Skeletal muscle cell (primary cell): ENCODE measurements at places on chromosomes 11 and 22.

DNA sequence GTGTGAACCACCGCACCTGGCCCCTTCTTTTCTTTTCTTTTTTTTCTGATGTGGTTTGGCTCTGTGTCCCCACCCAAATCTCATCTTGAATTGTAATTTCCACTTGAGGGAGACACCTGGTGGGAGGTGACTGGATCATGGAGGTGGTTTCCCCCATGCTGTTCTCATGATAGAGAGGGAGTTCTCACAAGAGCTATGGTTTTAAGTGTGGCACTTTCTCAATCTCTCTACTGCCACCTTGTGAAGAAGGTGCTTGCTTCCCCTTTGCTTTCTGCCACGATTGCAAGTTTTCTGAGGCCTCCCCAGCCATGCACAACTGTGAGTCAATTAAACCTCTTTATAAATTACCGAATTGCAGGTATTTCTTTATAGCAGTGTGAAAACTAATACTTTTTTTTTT is 4.9 kb upstream of the TCN2 start:
- no peak for DNase-seq

- no peak for DNase-seq
Observed at GRCh38 chr22:43273902-43274484, 69.2 kb downstream of the SCUBE1 start.

DNA sequence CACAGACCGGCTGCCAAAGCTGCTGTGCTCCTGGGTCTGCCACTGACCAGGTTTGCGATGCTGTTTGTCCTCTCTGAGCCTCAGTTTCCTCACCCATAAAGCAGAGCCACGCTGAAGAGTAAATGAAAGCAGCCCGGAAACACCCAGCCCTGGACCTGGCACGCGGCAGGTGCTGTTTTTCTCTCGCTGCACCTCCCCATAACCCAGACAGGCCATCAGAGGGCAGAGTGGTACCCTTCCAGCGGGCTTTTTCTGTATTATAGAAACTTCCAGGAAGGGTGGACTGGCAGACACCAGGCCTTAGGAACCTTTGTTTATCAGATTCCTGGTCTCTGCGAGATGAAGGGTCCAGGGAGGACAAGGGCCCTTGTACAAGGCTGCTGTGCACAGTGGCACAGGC is 17.9 kb upstream of the FGF19 start:
- DNase-seq: no peak

- DNase-seq: no peak
Observed at GRCh38 chr11:29564486-29564885, 452.3 kb downstream of the KCNA4 start.

GRCh38 chr22:20418211-20418788 is 19.3 kb downstream of the SCARF2 start:
- DNase-seq: peak; percentile 31

GRCh38 chr11:133950874-133951326 is 5.9 kb downstream of the IGSF9B start:
- no peak for DNase-seq

GRCh38 chr22:30728826-30729225 is 34.2 kb downstream of the OSBP2 start:
- DNase-seq: no peak

GRCh38 chr11:64148226-64148916 is 17.5 kb downstream of the MACROD1 start:
- peak; percentile 17 for DNase-seq

- DNase-seq: no peak
Observed at GRCh38 chr11:60164550-60165075, 18.3 kb downstream of the MS4A6A start.

DNA sequence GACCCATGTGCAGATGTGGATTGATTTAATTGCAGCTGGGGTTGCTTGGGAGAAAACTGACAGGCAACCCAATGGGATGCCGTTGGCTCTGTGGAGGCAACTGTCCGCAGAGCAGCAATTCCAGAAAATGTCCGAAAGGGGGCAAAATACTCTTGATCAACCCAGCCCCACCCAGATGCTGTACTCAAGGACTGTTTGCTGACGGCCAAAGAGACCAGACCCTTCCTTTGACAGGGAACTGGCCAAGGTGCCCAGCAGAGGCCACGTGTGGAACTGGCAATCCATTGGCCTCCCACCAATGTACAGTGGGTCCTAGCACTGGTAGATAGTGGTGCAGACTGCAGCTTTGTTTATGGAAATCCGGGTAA is 29.7 kb upstream of the KCNA4 start:
- no peak for DNase-seq

GRCh38 chr11:46504817-46505613 is 88.8 kb downstream of the AMBRA1 start:
- DNase-seq: no peak

DNA sequence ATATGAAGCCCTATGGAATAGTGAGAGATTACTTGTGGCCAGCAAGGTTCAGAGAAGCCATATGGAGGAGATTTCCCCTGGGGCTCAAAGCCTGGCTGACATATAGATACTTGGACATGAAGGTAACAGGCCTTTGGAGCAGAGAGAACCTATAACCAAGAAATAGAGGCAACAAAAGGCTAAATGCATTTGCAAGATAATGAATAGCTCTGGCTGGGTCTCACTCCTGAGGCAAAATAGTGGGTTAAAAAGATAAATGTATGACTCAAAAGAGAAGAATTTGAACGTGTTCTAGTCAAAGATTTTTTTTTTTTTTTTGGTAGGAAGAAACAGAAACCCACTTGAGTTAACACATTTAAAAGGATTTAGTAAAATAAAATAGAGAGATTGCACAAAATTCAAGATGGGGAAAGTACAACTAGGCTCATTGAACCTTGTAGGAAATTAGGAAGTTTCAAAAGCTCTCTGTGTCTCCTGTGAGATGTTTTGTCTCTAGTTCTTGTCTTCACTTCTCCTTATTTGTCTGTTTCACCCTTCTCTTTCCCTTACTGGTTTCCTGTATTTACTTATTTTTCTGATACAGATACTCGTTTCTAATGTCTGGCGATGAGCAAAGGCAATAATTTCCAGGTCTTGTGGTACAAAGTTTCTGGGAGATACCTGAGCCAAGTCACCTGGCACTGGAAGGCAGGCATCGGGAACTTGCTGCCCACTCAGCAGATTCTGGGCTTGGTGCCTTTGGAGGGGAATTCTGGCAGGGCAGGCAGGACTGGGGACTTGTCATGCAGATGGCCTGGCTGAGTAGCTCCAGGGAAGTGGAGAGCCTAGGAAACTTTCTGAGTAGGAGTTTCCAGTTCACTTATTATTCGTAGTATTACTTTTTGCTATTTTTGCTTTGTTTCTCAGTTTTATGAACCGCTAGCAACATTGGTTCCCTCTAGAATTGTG is 49.2 kb upstream of the SESN3 start:
- DNase-seq: no peak

DNA sequence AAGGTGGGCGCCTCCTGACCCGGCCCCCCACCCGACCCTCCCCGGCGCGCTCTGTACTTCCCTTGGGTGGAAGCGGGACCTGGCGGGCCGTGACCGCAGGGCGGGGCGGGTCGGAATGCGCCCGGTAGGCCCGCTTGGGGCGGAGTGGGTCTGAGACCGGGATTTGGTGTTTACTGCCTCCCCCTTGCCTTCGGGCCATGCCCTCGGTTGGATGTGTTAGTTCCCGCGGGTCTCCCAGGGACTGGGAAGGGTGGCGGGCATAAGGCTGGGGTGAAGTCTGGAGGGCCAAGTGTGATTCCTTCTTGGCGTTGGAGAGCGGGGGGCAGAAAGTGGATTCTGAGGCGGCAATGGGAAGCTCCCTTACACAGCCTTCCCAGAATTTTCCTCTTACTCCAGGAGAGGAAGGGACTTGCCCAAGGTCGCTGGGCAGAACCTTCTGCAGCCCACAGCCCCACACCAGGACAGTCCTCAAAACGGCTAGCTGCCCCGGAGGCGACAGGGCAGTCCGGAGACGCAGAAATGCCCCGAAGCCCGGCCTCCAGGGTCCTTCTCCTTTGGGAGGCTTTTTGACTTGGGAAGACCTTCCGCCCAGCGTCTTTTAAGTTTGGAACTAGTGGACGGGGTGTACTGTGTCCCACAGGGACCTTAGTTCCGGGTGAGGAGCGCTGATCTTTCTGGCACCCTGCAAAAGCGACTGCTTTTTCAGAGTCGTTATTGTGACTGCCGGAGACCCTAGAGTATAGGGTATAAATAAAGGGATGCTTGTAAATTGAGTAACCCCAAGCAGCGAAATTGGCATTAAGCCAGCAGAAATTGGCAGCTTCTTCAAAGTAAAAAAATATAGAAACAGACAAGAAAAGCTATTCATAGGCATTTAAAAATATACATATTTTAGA is 647 bp downstream of the SWAP70 start:
- no peak for DNase-seq

DNA sequence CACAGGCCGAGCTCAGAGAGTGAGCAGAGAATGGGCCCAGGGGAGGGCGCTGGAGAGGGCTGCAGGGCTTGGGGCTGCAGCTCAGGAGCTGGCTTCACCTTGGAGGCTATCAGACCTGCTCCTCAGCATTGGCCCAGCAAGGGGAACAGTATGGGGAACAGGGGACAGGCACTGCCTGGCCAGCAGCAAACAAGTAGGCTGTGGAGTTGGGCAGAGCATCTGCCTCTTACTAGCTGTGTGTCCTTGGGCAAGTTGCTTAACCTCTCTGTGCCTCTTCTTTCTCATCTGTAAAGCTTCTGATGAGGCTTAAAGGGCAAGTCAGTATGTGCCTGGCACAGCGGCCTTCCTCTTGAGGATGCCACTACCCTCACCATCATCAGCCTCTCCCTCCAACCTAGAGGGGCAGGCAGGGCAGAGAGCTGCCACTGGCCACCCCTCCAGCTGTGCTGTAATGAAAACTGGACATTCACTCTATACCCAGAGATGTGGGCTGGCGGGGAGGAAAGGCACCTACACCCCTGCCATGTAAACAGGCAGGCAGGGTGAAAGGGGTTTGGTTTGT is 7.5 kb upstream of the CDKN1C start:
- no peak for DNase-seq

DNA sequence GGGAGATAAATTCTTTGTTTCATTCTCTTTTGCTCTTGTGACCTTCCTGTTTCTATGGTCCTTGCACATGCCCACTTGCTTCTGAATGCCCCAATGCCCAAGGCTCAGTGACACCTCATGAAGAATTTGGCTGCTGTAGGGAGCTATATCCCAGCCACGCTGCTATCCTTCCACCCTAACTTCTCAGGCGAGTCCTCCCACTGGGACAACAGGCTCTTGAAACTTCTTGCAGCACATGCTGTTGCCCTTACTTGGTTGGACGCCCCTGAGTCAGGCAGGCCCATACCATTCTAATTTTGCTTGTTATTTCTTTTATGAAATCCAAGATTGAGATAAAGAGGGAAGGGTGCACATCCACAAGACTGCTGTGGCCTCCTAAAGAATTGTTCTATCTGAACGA is 57.6 kb upstream of the BLID start:
- no peak for DNase-seq

- DNase-seq: no peak
Observed at GRCh38 chr22:49951986-49952896, 8.3 kb upstream of the PIM3 start.

DNA sequence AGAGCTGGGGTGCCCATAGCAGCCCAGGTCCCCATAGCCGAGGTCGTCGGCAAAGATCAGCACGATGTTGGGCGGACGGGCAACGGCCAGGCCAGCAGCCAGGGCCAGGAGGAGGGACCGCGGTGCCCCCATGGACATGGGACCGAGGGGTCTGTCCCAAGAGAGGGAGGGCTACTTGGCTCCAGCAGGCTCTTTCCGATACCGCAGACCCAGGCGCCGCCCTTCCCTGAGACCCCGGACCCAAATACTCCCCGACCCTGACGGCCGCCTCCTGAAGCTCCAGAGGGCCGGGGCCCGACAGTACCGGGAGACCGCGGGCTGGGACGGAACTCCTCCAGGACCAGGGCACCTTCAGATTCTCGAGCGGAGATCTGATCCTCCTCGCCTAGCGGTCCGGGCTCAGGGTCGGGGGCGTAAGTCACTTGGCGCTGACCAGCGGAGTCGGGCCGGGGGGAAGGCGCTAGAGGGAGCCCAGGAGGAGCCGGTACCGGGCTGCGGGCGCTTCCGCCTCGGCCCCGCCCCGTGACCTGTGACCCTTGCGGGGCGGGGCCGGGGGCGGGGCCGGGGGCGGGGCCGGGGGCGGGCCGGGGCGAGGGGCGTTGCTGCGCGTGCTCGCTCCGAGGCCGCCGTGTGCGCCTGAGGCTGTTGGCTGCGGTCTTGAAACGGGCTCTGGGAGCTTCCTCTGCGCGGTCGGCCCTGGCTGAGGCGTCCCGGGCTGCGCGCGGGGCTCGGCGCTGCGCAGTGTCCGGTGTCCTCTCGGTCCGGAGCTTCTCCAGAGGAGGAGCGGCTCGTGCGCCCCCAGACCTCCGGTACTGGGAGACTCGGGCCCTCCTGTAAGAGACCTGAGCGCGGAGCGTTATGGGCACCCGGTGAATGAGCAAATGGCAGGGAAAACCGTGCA is at the start of gene ARSA:
TSS of gene ARSA (minus strand) at position 511 of the 901 bp plus-strand sequence. CDS start at position 138, 373 bp downstream.
- peak; percentile 40 for DNase-seq

GRCh38 chr11:65872586-65873317 is at the start of gene EFEMP2:
TSS of gene EFEMP2 (minus strand) at chr11:65872800. CDS start at chr11:65872354, 446 bp downstream.
- no peak for DNase-seq

DNA sequence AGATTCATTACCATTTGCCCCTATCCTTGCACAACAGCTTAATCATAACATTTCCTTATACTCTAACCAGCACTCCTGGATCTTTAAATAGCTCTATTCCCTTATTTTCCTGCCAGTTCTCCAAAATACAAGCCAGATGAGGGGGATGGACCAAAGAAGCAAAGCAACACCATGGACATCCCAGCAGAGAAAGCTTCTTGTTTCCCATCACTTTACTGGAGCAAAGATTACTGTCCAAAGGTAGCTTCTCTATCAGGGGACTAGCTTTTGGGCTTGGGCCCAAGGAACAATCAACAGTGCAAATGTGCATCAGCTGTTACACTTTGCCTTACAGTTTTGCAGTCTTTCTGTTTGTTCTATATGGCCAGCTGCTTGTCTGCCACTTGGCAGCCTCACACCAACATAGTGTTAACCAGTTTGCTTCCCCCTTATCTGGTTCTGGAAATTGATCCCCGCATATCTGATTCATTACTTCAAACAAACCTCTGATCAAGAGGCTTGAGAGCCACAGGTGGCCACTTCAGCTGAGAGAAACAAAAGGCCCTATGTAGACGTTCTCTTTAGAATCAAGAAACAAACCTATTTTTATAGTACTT is 814.3 kb downstream of the METTL15 start:
- DNase-seq: peak; percentile 36

GRCh38 chr11:19258641-19259230 is 18.0 kb upstream of the E2F8 start:
- DNase-seq: no peak

- no peak for DNase-seq
Observed at GRCh38 chr11:28400331-28401100, 292.3 kb downstream of the METTL15 start.

GRCh38 chr11:64233913-64234586 is at the start of gene VEGFB:
TSS of gene VEGFB (plus strand) at chr11:64234584. CDS start at chr11:64234834, 250 bp downstream.
- DNase-seq: no peak
